ENCODE measurements at places on chromosomes 3 and 15.

DNA sequence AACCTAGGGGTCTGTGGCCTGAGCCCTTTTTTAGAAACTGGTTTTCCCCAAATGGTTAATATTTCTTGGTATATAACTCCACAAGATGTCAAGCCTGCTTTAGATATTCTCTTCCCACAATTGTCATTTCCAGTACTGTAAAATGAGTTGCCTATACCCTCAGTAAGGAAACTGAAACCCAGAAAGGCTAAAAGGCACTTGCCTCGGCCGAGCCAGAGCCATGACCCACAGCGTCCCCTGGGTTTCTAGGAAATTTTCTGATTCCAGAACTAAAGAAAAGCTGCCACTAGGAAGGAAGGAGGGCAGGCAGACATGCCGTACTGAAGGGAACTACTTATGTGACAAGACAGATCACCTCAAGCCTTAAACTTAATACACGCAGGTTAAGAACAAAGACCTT lies 59.1 kb downstream of the ATP8B4 start:
- no peak for DNase-seq

GRCh38 chr3:65811086-65811761 lies 227.5 kb downstream of the MAGI1 start:
- DNase-seq = no peak

DNA sequence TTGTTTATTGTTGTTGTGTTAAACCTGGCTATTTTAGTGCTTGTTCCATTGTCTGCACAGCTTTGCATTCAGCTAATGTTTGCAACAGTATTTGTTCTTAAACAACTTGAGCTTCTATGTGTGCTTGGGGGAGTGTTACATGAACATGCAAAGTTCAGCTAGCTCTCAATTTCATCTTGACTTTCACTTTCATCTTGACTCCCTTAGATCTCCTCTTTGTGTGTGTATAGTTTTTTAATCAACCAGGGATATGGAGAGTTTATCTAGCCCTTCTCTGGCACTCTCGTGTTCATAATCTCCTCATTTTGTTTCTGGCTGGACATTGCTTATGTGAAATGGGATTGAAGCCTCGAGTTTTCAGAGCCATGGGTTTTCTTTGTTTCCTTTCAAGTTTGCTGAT lies 212.4 kb upstream of the ZBTB20 start:
- DNase-seq = no peak

GRCh38 chr3:2851835-2852234 lies 258.3 kb downstream of the IL5RA start:
- no peak for DNase-seq

GRCh38 chr3:158086776-158087175 lies 19.4 kb downstream of the SHOX2 start:
- DNase-seq = no peak

- no peak for DNase-seq
Observed at GRCh38 chr15:63905131-63905530, 71.4 kb upstream of the HERC1 start.

DNA sequence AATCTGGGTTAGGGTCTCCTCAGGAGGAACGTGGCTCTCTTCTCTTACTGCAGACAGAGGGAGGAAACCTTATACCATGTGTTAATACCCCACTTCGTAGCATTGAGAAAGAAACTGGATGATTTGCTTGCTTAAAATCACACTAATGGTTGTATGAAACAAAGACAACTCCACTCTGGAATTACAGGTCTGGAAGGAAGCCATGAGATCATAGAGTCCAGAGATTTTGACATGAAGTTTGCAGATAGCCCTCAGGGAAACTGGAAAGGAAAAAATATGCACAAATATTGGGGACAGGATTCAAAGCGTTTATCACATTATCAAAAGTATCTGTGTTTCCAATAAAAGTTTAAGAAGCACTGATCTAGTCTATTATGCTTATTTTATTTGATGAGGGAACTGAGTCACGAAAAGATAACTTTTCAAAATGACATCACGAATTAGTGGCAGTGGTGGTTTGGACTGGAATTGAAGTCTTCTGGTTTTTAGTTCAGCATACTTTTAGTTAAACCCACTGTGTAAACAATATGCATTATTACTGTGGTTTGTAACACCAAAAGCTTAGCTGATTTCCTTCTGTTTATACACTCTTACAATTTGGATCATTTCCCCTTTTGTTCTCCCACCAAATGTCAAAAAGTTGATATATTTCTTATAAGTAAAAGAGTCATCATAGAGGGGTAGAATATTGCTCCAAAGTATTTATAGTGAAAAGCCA lies 16.8 kb downstream of the FGF7 start:
- no peak for DNase-seq

- no peak for DNase-seq
Observed at GRCh38 chr3:152583963-152584362, 251.0 kb upstream of the P2RY1 start.

GRCh38 chr15:76011627-76012551 lies at the start of gene NRG4:
Gene NRG4, minus strand, starts transcription at chr15:76012424. Its CDS starts 1,194 bp downstream, at chr15:76011230.
- DNase-seq = peak; percentile 44

- DNase-seq = no peak
Observed at GRCh38 chr3:33034601-33035000, 62.3 kb downstream of the GLB1 start.

DNA sequence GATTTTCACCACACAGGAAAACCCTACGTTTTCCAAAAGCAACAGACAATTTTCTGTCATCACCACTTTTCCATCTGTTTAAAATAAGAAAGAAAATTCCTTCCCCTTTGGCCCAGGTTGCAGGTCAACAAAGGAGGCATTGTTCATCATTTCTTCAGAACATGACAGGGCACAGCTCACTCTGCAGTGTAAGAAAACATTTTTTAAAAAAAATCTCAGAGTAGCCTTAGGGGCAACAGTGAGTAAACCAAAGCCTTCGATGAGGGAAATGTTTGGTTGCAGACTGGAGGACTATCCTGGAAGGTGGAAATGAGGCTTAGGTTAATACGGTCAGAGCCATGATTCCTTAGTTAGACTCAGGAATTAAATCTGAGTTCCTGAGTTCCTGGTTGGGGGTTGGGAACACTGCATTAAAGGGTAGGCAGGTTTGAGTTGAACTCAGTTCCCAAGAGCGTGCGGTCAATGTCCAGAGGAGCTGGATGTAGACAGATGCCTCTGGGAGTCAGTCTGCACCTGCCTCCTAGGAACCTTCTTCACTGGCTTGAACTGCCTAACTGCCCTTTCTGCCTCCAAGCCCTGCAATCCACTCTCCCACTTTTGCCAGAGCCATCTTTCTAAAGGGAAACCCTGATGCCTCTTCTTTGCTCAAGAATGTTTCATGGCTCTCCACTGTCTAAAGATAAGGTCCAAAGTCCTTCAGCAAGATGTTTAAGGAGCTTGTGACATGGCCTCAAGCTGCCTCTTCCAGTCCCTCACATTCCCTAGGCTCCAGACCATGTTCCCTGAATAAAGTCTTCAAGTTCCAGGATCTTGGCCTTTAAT lies 3.3 kb upstream of the HES1 start:
- DNase-seq = no peak

- DNase-seq = no peak
Observed at GRCh38 chr3:128572013-128572412, 78.6 kb downstream of the RPN1 start.

DNA sequence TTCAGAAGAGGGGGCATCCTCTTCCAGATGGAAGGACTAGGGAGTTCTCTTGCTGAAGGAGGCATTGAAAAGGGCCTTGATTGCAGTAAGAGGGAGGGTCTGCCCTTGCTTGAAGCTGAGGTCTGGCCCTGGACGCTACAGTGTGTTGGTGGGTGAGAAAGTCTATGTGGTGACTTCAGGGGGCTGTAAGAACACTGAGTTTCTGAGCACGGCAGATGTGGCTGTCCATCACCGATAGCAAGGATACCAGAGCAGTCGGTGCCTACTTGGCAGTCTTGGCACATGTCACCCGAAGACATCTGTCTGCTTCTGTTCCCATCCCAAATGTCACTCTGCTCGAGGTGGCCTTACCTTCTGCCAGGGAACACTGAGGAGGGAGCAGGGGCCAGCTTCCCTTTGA lies 631.1 kb upstream of the CFAP20DC start:
- DNase-seq = no peak

GRCh38 chr3:14431452-14431916 lies 29.1 kb downstream of the SLC6A6 start:
- no peak for DNase-seq

- no peak for DNase-seq
Observed at GRCh38 chr15:38652998-38653397, 88.4 kb upstream of the RASGRP1 start.

GRCh38 chr3:65996589-65996988 lies 42.1 kb downstream of the MAGI1 start:
- DNase-seq = no peak

DNA sequence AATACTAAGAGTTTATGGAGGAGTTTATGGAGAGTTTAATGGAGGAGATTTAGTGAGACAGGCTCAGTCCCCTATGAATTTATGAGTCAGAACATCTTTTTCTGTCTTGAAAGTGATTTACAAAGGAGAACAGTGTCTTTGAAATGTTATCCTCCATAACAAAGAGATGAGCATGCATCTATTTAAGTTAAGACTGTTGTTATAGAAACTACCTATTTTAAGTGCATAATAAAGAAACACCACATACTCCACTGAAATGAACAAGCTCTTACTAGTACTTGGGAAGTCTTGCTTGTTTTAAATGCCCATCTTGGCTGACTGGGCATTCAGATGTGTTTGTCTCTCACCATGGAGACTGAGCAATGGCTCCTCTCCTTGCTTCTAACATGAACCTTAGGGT lies 118.7 kb upstream of the ACP3 start:
- DNase-seq = no peak

- no peak for DNase-seq
Observed at GRCh38 chr15:88657326-88658069, 18.7 kb downstream of the ISG20 start.

DNA sequence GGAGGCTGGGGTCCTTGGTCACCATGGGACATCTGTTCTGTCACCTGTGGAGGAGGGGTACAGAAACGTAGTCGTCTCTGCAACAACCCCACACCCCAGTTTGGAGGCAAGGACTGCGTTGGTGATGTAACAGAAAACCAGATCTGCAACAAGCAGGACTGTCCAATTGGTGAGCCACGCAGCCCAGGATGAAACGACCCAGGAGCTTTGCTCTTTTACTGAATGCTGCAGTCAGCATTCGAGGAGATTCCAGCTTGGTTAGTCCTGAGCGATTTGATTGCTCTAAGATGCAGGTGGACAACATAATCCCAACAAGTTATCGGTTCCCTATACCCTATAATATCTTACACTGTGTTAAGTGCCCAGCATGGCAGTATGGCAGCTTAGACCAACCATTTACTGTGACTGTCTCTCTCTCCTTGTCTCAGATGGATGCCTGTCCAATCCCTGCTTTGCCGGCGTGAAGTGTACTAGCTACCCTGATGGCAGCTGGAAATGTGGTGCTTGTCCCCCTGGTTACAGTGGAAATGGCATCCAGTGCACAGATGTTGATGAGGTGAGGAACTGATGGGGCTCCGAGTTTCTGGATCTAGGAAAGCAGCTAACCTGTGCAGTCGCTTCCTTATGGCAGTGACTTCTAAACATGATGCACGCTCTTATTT lies 7.8 kb downstream of the THBS1 start:
- no peak for DNase-seq

DNA sequence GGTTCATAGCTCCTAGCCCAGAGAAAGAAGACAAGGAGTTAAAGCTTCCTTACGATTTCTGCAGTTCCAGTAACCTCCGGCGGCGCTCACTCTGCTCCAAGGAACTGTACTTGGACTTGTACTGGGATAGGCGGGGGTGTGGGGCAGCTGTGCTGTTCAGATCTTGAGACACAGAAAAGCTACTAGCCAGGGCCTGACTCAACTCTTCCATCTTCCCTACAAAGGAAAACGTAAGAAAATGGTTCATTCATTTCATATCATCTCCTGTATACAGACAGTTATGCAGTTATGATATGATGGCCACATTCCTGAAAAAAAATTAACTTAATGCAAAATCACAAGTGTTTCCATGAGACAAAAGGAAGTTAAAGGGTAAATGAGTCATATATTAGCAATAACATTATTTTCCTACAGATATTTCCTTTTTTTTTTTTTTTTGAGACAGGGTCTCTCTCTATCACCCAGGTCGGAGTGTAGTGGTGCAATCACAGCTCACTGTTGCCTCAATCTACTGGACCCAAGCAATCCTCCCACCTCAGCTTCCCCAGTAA lies 4.6 kb downstream of the SNUPN start:
- no peak for DNase-seq

DNA sequence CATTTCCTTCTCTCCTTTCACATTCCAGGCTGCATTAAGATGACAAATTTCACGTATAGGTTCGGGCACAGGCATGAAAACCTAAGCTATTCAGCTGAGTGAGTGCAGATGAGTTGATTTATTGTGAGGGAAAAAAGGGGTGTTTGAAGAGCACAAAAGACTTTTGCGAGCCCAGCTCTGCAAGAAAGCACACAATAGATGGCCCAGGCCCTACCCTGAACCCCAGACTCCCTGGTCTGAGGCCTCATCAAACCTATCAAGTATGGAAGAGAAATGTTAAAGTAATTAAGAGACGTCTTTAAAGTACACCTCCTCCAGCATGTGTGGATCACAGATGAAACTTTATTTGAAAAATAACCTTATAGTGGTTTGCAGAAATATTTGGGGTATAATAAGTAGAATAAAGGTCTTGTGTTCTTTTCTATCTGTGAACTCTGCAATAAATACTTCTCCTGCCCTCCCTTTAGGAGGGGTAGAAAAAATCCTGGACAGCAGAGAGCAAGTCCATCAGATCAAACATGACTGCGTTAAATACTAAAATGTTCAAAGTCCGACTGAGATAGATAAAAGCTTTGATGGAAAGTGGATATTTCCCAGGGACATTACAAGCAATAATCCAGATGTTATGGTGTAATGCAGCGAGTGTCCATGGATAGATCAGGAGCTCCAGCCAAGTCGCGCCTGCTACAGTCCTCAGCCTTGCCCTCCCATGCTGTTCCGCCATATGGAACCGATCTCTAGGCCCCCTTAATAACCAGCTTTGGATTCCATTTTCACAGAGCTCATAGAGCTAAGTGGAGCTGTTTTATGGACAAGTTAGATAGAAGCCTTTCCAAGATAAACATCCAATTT lies 121.5 kb downstream of the MCTP2 start:
- no peak for DNase-seq

- DNase-seq = no peak
Observed at GRCh38 chr3:178537122-178537705, 978 bp downstream of the KCNMB2 start.

- no peak for DNase-seq
Observed at GRCh38 chr3:119774444-119774843, 7.5 kb upstream of the NR1I2 start.

DNA sequence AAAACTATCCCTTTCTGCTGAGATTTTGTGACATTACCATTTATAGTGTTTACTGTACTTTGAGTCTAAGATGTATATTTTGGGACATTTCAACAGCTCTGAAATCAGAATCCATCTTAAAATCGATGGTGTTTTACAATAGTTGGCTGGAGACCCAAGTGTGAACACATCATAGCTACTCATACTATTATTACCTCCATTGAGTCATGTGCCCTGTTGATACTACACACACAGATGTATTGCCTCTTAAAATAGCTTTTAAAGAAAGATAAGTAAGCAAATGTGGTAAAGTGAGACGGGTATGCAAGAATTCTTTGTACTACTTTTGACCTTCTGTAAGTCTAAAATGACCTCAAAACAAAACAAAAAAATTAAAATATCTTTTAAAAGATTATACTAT lies 6.7 kb downstream of the LMOD3 start:
- DNase-seq = no peak
